ENCODE measurements at places on chromosomes 16 and 17.

DNA sequence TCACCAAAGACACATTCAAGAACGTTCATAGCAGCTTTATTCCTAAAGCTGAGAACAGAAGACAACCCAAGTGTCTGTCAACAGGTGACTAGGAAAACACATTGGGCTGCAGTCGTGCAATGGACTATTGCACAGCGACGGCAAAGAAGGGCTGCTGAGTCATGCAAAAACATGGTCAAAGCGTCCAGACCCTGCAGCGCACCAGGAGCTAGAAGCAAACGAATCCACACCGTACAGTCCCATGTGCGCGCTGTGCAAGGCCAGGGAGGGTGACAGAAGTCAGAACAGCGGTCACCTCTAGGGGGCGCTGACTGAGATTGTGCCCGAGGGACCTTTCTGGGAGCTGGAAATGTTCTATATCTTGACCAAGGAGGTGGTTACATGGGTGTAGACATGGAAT is 266.4 kb downstream of the MAF start:
- no peak for DNase-seq

DNA sequence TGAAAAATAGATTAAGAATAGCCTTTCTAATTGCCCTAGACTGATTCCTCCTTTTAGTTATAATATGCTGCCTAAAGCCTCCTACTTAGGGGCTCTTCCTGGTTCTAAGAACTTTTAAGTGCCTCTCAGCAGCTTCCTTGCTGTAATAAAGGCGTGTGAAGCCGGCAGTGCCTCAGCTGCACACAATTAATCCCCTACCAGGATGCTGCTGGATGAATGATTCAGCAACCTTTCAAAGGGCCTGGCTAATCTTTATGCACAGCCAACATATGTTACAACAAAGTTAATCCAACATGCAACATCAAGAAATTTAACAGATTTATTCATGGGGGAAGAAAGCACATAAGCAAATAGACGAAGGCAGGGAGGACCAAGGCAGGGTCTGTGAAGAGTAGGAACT is 145.2 kb downstream of the PMP22 start:
- DNase-seq, result no peak

DNA sequence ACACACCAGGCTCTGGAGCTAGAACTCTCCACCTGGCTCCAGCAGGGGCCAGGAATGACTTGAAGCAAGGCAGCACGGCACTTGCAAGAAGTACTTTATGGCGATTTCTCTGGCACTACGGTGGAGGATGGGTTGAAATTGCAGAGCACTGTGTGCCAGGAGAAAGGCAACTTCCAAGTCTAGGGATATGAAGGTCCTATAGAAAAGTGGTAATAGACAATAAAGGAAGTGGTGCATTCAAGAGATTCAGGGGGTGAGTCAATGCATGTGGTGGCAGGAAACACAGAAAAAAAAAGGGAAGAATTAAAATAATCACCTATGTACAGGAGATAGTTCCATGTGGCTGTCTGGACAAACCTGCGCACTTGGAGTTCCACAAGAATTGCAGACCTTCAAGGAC is 240.3 kb upstream of the DYNLRB2 start:
- no peak for DNase-seq

GRCh38 chr17:59296190-59296589 is 35.3 kb upstream of the YPEL2 start:
- DNase-seq, result no peak
